ENCODE measurements at places on chromosomes 3 and 15.
A peak's percentile ranks its signal among the peaks of the same experiment; 100 is the strongest.

- DNase-seq: no peak
Measured at GRCh38 chr3:45657853-45658252, 31.3 kb upstream of the SACM1L start.

DNA sequence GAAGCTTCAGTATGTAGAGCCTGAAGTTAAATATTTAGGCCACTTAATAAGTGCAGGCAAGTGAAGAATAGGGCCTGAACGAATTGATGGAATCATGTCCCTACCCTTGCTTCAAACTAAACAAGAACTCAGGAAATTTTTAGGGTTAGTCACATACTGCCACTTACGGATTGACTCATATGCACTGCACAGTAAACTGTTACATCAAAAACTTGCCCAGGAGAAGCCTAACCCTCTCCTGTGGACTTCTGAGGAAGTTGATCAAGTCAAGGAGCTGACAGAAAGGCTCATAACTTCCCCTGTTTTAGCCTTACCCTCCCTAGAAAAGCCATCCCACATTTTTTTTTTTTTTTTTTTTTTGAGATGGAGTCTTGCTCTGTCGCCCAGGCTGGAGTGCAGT, 20.6 kb upstream of the KBTBD12 start:
- DNase-seq: no peak

GRCh38 chr3:178500631-178501030, 35.6 kb upstream of the KCNMB2 start:
- DNase-seq: peak; percentile 23

GRCh38 chr3:159875116-159875515, 113.5 kb upstream of the IL12A start:
- DNase-seq: no peak

GRCh38 chr3:46695962-46696894, 2.7 kb upstream of the ALS2CL start:
- peak; percentile 74 for DNase-seq

DNA sequence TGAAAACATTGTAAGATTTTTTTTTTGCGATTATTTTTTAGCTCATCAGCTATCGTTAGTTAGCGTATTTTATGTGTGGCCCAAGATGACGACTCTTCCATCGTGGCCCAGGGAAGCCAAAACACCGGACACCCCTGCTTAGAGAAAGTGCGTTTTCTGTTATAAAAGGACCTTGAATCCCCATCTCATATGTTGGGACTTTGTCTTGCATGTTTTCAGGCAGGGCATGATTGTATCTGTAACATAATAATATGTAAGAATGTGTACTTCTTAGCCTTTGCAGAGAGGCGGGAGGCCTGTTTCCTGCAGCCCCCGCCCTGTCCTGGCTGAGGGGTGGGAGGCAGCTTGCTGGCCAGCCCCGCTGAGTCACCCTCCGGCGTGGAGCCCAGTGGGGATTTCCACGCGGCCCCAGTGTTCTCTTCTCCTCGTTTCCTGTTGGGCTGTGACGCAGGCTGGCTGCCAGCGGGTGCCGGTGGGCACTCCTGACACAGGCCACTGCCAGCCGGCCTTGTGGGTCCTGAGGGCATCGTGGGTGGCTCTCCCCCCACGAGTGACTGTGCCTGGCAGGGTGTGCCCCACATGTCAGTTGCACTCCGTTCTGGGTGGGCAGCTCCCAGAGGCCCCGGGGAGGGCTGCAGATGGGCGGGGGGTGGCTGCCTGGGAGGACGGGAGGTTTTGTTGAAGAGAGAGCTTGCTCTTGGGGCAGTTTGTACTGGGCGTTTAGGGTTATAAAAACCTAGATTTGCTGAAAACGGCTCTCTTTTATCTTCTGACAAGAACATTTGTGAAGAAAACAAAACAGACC, 55.6 kb downstream of the SMAD3 start:
- peak; percentile 82 for DNase-seq

DNA sequence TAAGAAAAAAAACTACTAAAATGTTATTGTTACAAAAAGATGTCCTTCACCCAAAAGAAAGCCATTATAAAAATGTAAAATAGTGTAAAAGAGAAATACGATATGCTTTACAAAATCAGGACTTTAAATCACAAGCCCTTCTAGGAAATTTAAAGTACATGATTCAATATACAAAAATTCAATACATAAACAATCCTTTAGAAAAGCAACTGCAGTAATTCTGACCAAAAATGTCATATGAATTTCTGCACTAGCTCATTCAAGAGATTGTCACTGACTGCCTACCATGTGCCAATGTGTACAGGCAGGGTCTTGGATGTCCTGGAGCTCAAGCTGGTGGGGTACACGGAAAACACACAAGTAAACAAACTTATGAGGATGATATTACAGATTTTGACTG, 2.5 kb downstream of the MORC1 start:
- no peak for DNase-seq

DNA sequence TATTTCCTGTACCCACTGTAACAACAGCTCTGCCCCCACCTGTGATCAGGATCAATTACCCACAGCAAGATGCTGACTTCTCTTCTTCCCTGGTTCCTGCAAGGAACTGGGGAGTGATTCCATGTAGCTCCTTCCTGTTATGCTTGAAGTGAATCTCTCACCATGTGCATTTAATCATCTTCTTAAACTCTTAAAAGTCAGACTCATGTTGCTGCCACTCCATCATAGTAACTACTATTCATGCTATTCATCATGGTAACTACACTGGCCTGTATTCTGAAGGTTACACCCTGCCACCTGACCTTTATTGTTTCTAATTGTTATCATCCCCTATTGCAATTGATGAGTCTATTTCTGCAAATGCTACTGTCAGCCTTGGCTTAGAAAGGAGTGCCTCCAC, 89.5 kb downstream of the SUCNR1 start:
- no peak for DNase-seq

GRCh38 chr15:41661078-41661517, 893 bp downstream of the MGA start:
- no peak for DNase-seq

GRCh38 chr3:123124971-123125370, 58.1 kb downstream of the PDIA5 start:
- no peak for DNase-seq

DNA sequence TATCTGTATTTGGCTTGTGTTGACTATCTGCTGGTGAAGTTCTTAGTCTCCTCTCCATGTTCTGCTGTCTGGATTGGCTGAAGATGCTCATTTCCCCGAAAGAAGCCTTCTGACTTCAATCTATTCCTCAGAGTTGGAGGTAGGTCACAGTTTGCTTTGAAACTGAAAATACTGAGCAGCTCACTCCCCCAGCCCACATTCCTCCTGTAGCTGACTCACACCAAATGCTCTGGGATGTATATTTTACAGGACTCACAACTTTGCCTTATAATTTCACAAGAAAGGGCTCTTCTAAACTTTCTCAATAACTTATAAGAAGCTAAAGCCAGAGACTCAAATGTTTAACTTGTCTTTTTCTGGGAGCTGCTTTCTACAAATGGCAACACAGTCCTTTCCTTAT, 36.3 kb upstream of the SNX4 start:
- DNase-seq: peak; percentile 9

DNA sequence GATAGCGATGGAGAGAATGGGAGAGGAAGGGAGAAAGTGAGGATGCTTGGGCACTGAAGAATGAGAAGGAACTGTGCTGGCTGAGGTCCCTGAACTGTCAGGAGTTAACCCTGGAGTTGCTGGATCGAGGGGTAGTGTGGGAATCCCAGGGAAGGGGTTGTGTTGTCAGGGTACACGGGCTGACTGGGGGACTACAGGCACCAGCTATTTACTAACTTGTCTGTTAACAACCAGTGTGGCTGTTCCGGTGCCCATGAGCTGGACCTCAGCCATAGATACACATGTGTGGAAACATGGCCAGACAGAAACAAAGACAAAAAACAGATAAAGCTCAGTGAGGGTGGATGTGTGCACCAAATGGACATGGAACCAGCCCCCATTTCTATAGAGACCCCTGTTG, 55.1 kb downstream of the GASK1A start:
- DNase-seq: no peak

GRCh38 chr3:14175383-14176037, 2.9 kb downstream of the XPC start:
- DNase-seq: no peak

DNA sequence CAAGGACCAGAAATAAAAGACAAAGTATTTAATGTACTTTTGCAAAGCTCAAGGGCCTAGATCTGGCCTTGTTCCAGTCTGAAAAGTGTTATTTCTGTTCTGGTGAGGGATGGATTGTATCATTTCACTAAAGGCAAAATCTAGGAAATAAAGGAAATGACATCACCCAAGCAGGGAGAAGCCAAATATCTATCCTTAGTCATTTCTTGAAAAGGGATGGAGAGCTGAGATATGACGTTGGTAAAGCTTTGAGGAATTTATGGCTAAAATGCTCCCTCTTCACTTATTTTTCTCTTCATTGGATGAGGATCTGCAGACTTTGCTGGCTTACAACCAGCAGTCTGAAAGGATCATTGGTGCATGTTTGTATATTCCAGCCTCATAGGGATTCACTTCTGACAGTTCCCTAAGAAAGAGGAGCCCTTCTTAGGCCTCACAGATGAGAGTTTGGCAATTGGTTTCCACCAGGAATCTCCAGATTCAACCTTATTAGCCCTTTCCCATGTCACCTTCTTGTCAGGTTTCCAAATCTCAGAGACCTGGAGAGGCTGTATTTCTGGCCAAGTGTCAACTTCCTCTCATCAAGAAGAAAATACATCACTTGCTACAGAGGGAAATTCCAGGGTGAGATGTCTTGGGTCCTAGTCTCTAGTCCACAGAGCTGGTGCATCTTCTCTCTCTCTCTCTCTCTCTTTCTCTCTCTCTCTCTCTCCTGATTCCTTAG, 93.7 kb upstream of the BOC start:
- peak; percentile 80 for DNase-seq

DNA sequence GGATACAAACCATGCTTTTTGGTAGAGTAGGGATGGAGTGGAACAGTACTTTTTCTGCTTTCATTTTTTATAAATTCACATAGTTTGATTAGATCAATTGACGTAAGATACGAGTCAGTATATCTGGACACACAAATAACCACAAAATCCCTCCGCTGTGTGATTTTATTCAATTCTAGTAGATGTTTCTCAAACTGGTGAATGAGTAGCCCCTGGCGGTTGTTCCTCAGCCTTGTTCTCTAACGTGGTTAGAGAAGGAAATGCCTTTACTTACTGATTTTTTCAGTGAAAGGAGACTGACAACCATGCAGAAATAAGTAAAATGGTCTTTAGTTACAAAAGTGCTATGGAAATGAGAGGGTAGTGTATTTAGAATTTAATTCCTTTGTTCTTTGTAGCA, 161.0 kb downstream of the TCF12 start:
- no peak for DNase-seq

GRCh38 chr3:61371123-61371522, 119.9 kb upstream of the FHIT start:
- DNase-seq: no peak

DNA sequence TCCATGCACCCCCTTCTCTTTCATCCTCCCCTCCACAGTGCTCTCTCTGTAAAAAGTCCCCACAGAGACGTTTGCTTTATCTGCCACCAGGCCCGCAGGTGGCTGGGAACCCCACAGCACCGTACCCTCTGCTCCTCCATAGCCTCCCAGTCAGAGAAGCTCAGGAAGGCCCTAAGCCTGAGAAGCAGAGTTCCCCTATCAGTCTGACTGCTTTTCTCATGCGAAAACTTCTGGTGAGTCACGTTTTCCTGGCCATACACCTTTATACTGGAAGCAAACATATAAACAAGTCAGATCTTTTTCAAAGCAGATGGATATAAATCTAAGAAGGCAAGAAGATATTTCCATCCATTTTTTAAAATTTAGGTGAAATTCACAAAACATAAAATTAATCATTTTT, 51.5 kb upstream of the MEF2A start:
- DNase-seq: no peak

- DNase-seq: no peak
Measured at GRCh38 chr15:90217671-90218394, 15.9 kb downstream of the CIB1 start.

DNA sequence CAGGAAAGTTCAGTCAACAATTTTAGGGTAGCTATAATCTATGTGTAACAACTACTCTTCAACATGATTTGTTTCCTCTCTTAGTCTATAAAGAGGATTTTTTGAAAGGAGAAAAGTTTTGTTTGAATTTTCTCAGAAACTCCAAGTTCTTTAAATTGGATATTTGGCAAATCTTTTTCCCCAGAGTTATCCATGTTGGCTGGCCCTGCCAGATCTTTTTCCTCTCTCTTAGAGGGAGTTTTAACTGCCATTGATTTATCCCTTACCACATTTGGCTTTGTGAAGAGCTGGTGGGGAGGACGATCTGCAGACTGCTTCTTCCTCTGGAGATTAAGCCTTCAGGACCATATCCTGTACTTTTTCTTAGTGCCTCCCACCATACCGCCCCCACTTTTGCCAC, 64.9 kb upstream of the ROPN1 start:
- DNase-seq: no peak

- no peak for DNase-seq
Measured at GRCh38 chr3:143063018-143063417, 56.6 kb upstream of the CHST2 start.

DNA sequence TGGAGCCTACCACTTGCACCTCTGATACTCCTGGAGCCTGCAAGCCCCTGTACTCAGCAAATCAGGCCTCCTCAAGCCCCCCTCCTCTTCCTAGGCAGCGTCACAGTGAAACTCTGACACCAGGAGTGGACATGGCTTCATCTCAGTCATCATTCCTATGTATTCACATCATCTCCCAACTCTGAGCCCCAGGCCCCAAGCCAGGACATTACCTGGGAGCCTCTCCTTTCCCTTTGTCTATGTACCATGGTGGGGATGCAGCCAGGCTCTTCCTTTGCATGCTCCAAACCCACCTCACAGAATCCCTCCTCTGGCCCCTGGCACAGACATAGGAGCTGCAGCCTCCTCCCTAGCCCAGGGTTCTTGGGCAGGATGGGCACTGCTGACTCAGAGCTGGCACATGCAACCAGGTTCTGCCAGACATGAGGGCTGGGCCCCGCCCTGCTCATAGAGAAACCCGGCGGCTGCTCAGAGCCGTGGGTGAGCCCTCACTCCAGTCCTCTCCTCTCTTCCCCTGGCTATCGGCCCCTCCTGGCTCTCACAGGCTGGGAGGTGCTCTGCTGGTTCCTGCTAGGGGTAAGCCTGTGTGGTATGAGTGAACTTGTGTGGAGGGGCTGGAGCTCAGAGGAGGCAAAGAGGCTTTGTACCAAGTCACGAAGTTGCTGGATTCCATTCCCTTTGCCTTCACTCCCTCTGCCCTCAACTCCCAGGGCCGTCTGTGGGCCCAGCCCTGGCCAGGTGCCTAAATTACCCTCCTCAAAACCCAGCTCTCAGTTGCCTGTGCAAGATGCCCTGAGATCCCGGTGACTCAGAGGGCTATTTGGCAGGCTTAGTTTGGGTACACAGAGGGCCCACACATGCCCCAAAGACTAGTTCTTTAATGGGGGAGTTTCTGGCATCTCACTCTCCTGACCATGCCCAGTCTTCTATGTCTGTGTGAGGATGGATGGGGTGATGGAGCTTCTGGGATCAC, 1.9 kb upstream of the PLCD1 start:
- DNase-seq: peak; percentile 76
